ENCODE measurements at places on chromosomes 5 and 9.

DNA sequence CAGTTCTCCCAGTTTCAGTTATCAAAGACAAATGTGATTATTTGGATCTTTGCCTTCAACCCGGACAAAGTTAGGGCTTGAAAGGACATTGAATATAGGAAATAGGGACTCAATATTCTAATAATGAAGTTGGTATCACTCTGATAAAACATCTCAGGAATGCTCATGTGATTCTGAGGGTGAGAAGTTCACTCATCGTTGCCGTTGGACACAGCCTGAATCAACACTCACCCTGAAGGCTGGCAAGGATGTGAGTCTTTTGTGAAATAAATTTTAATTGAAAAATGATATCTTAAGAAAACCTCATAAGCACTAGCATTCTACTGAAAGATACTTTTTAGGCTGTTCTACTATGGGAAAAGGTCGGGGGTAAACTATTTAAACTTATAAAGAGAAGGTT, 44.8 kb upstream of the C9orf72 start:
- no peaks in the 10 kb centered on the region for H3K27me3 ChIP-seq
- H3K36me3 ChIP-seq = no peaks in the 10 kb centered on the region
- H3K4me3 ChIP-seq = no peak overlapping the region
- H3K27ac ChIP-seq = no peak overlapping the region

- no peak overlapping the region for H3K4me3 ChIP-seq
- no peaks in the 10 kb centered on the region for H3K36me3 ChIP-seq
- H3K4me1 ChIP-seq = no peaks in the 10 kb centered on the region
Observed at GRCh38 chr5:145347026-145347616, 488.0 kb downstream of the PRELID2 start.

- DNase-seq = no peak
- no peaks in the 10 kb centered on the region for H3K27me3 ChIP-seq
- H3K4me3 ChIP-seq = no peak overlapping the region
- H3K27ac ChIP-seq = no peak overlapping the region
- H3K36me3 ChIP-seq = no peaks in the 10 kb centered on the region
Observed at GRCh38 chr5:166123717-166124116, 2167.7 kb upstream of the WWC1 start.

DNA sequence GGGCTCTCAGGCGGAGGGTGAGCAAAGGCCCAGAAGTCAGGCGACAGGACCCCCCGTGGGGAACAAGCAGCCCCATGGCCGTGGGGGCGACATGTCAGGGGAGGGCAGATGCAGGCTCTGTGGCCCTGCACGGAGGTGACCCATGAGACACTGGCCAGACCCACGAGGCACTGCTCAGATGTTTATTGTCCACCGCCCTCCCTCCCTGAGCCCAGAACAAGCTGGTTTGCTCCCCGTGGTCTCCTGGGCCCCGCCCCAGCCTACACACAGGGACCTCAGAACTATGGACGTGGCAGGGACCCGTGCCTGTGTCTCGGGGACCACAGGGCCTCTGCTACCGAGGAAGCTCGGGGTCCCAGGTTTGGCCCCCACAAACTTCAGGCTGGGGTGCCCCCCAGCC, 1.9 kb downstream of the FUT7 start:
- H3K4me3 ChIP-seq = no peak overlapping the region
- peaks cover 20% of the 10 kb centered on the region for H3K4me1 ChIP-seq
- no peak overlapping the region for H3K27ac ChIP-seq
- H3K27me3 ChIP-seq = no peaks in the 10 kb centered on the region
- no peak for DNase-seq

DNA sequence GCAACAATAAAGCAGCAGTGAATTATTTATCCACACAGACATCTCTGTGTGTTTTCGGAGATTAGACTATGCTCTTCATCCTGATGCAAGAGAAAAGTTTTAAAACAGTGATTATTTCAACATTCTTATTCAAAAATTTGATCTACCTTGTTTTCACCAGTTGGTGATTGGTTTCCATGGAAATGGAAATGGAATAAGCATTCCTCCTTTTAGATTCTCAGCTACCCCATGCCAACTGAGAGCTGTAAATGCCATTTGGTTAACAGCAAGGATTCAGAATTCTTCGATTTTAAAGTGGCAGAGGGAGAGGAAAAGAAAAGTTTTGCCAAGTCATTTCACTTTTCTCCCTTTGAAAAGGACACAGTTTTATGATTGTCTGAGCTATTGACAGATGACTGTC, 154.7 kb downstream of the PCSK5 start:
- peaks cover 7% of the 10 kb centered on the region for H3K4me1 ChIP-seq
- H3K4me3 ChIP-seq = no peak overlapping the region
- H3K36me3 ChIP-seq = no peaks in the 10 kb centered on the region
- H3K27me3 ChIP-seq = no peaks in the 10 kb centered on the region
- DNase-seq = no peak

- peak; percentile 92 for DNase-seq
- no peaks in the 10 kb centered on the region for H3K27me3 ChIP-seq
- H3K4me1 ChIP-seq = peaks cover 14% of the 10 kb centered on the region
- H3K36me3 ChIP-seq = peaks cover 25% of the 10 kb centered on the region
- peak overlapping the region; percentile 52 for H3K4me3 ChIP-seq
Observed at GRCh38 chr9:128218518-128219389, 15.6 kb downstream of the DNM1 start.

DNA sequence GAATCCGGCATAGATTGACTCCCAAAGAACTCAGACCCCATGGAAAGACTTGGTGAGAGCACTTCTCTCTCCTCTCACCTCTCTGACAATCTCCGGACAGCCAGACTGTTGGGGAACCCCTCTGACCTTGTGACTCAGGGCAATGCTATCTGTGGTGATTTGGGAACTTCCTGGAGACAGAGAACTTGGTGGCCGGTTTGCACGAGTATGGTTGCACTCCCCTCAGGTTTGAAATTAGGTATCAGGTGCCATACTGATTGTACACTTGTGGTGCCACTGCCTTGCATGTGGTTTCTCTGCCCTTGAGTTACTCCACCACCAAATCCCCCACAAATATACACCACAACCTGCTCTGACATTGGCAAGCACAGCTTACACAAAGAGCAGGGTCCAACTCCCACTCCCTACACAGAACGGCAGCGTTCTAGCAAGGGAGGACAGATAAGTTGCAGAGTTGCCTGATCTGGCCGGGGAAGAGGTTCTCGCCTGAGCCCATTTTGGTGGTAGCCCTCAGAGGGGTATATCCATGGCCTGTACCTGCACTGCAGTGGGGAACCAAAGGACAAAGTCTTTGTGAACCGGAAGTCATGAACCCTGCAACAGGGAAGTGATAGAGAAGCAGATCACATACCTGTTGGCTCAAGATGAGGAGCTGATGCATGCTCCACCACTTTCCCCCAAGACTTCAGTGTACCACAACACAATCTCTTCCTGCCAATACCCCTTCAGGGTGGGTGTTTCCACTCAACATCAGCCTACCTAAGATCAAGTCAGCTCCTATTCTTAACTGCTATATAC, 255.1 kb downstream of the MCTP1 start:
- H3K4me3 ChIP-seq = no peak overlapping the region
- H3K27ac ChIP-seq = no peak overlapping the region
- H3K4me1 ChIP-seq = no peaks in the 10 kb centered on the region
- H3K27me3 ChIP-seq = no peaks in the 10 kb centered on the region
- no peaks in the 10 kb centered on the region for H3K36me3 ChIP-seq
- DNase-seq = no peak

DNA sequence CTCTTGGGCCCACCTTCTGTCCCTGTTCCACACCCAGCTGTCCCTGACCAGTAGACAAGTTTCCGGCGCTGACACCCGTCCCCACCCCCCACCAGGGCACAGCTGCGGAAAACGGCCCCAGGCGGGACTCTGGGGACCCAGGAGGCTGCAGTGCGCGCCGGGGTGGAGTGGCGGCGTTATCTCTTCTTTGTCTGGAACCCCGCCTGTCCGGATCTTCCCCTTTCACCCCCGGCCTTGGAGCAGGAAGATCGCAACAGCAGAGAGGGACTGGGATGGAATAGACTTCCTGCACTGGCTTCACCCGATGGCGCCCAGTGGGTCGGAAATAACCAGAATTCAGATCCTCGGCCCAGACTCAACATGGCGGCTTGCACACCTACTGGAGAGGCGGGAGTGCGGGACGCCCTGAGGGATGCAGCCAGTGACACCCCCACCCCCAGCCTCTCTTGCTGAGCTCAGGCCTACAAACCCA, 4.7 kb downstream of the PAX5 start:
- H3K4me3 ChIP-seq = no peak overlapping the region
- no peak overlapping the region for H3K27ac ChIP-seq
- no peaks in the 10 kb centered on the region for H3K27me3 ChIP-seq
- H3K36me3 ChIP-seq = peaks cover 3% of the 10 kb centered on the region
- H3K4me1 ChIP-seq = peaks cover 20% of the 10 kb centered on the region

GRCh38 chr9:75200892-75201470, 112.7 kb downstream of the OSTF1 start:
- no peaks in the 10 kb centered on the region for H3K4me1 ChIP-seq
- H3K4me3 ChIP-seq = no peak overlapping the region
- H3K27ac ChIP-seq = no peak overlapping the region

- peak; percentile 63 for DNase-seq
- H3K4me1 ChIP-seq = no peaks in the 10 kb centered on the region
- no peak overlapping the region for H3K4me3 ChIP-seq
- H3K36me3 ChIP-seq = no peaks in the 10 kb centered on the region
- no peak overlapping the region for H3K27ac ChIP-seq
- H3K27me3 ChIP-seq = peaks cover 12% of the 10 kb centered on the region
Observed at GRCh38 chr5:41503860-41504259, 6.5 kb downstream of the PLCXD3 start.

DNA sequence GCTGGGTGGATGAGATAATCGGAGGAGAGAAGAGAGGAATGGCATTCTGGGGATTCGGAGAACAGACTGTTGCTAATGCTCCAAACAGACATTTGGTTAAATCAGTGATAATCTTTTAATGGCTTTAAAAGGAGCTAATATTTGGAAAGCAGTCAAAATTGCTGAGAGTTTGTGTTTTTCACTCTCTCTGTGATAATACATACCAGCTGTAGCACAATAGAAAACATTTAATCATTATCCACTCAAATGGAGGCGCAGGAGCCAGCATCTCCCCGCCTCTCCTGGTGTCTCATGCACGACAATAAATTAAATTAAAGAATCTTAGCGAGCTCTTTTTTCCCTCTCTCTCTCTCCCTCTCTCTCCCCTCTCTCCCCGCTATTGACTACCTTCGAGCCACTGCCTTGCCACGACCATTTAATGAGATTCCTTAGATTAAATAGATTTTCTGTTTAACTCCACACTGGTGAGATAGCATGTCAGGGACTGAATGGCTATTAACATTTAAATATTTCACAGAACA, 268.6 kb upstream of the MVB12B start:
- no peaks in the 10 kb centered on the region for H3K27me3 ChIP-seq
- H3K4me3 ChIP-seq = no peak overlapping the region
- no peak for DNase-seq
- H3K4me1 ChIP-seq = peaks cover 5% of the 10 kb centered on the region

GRCh38 chr9:79670269-79670961, 98.7 kb downstream of the TLE4 start:
- no peak overlapping the region for H3K27ac ChIP-seq
- H3K4me1 ChIP-seq = peaks cover 33% of the 10 kb centered on the region
- DNase-seq = no peak
- H3K36me3 ChIP-seq = peaks cover 2% of the 10 kb centered on the region

GRCh38 chr9:132946631-132947295, 2.3 kb upstream of the TSC1 start:
- peak overlapping the region; percentile 38 for H3K4me3 ChIP-seq
- peaks cover 11% of the 10 kb centered on the region for H3K4me1 ChIP-seq
- no peaks in the 10 kb centered on the region for H3K36me3 ChIP-seq
- no peaks in the 10 kb centered on the region for H3K27me3 ChIP-seq

DNA sequence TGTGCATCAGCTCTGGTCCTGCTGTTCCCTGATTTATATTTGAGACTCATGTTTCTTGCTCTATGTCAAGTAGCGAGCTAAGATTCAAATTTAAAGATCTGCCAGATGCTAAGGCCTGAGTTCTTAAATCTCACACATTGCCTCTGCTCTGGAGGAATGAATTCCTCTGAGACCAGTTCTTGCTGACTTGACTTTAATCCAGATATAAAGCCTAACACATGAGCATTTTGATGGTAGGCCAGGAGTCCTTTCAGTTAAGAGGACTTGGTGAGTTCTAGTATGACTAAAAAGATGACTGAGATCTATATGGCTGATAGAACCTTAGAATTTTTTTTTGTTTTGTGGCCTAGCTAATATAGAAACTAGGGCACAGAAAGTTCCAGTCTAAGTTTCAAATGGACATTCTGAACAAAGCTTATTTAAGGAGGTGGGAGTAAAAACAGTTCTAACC, 1.3 kb upstream of the INIP start:
- peaks cover 2% of the 10 kb centered on the region for H3K36me3 ChIP-seq
- no peaks in the 10 kb centered on the region for H3K27me3 ChIP-seq
- no peaks in the 10 kb centered on the region for H3K4me1 ChIP-seq
- H3K4me3 ChIP-seq = no peak overlapping the region

DNA sequence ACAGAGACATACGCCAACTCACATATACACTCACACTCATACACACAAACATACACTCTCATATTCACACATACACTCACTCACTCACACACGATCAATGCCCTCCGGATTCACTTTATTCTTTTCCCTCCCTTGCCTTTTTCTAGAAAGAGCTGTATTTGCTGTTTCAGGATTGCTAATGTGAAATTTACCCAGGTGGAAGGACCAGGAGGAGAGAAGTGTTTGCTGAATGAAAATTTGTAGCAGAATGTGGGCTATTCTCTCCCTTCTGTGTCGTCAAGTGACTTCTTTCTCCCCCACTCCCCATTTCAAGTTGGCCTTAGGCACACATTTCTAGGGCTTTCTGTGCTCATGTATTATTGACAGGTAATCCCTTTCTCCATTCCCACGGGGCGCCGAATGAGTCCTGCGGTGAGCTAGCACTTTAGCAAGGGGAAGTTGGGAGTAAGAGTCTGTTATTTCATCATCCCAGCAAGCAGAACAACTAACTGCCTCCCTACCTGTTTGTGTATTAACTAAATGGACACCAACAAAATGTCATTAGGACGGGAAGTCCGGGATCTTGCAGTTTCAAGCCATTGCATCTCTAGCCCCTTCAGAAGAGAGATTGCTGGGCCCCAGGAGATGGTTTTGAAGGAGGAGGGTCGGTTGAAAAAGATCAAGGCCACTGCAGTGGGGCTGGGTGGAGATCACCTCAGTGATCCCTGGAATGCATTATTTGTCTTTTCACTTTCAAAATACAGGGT, 97.1 kb upstream of the TAF11L2 start:
- peaks cover 24% of the 10 kb centered on the region for H3K27me3 ChIP-seq
- H3K27ac ChIP-seq = no peak overlapping the region
- peaks cover 8% of the 10 kb centered on the region for H3K4me1 ChIP-seq
- H3K36me3 ChIP-seq = no peaks in the 10 kb centered on the region
- no peak overlapping the region for H3K4me3 ChIP-seq

GRCh38 chr9:109414125-109414785, 83.9 kb downstream of the PTPN3 start:
- no peaks in the 10 kb centered on the region for H3K27me3 ChIP-seq
- H3K4me1 ChIP-seq = peaks cover 39% of the 10 kb centered on the region
- H3K27ac ChIP-seq = no peak overlapping the region
- H3K4me3 ChIP-seq = no peak overlapping the region
- no peak for DNase-seq

DNA sequence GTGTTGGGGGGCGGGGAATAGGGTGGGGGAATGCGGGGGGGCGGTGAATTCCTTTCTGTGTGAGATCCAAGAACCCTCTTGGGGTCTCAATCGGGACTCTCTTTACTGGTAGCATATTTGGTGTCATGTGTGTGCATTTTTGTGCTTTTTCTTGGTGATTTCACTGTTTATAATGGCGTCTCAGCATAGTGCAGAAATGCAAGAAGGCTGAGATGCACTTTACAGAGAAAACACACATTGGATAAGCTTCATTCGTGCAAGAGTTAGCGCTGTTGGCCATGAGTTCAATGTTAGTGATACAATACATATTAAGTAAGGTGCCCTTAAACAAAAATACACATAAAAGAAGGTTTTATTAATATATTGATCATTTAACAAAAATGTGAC, 771 bp upstream of the ENTPD8 start:
- peak overlapping the region; percentile 7 for H3K4me3 ChIP-seq
- H3K36me3 ChIP-seq = no peaks in the 10 kb centered on the region
- no peak overlapping the region for H3K27ac ChIP-seq
- DNase-seq = no peak
- H3K27me3 ChIP-seq = no peaks in the 10 kb centered on the region

All from neuronal stem cell (in vitro differentiated cells).